ENCODE measurements at places on chromosomes 6 and 20. TPM values are rescaled to one million over a fixed set of nuclear protein-coding genes. Genes with fewer than 3 reads are reported as not detected.

DNA sequence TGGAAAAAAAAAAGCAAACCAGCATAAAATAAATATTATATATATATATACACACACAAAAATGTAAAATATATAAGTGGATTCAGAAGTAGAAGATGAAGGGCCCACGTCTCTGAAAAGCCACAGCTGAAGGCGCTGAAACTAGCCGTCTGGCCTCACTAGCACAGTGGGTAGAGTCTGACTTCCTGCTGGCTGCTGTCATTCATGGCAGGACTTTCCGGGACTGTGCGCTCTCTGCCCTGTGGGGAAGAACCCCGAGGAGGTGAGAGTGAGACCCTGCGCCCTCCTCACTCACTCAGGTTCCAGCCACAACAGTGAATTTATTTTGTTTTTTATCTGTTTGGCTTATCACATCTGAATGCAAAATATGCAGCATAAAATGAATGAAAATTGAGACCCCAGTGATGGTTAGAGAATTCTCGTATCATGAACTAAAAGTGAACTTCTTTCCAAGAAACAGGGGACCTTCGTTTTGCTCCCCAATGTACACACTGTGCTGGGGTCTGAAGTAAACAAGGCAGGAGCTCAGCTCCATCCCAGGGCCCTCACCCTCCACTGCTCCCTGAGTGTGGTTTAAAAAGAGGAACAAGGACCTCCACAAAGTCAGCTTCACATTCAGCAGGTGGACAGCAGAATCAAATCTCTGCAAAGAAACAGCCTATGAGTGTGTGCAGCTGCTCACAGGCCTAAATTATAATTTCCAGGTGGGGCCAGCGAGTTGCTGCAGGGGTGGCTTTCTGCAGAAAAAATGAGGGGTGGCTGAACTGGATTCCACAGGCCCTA lies 1.3 kb upstream of the RAMACL start:
- H3K27me3 ChIP-seq = no peaks in the 10 kb centered on the region
- peak overlapping the region; percentile 47 for H3K27ac ChIP-seq
- no peaks in the 10 kb centered on the region for H3K4me1 ChIP-seq
- peak; percentile 30 for DNase-seq
- H3K36me3 ChIP-seq = no peaks in the 10 kb centered on the region

- H3K4me3 ChIP-seq = no peak overlapping the region
- no peaks in the 10 kb centered on the region for H3K36me3 ChIP-seq
- DNase-seq = no peak
Measured at GRCh38 chr20:62370115-62370806, 3.1 kb upstream of the LAMA5 start.

- peaks cover 7% of the 10 kb centered on the region for H3K36me3 ChIP-seq
- H3K27me3 ChIP-seq = no peaks in the 10 kb centered on the region
- no peaks in the 10 kb centered on the region for H3K4me1 ChIP-seq
- H3K4me3 ChIP-seq = no peak overlapping the region
- no peak overlapping the region for H3K27ac ChIP-seq
Measured at GRCh38 chr6:148448369-148449012, 105.9 kb downstream of the SASH1 start.

DNA sequence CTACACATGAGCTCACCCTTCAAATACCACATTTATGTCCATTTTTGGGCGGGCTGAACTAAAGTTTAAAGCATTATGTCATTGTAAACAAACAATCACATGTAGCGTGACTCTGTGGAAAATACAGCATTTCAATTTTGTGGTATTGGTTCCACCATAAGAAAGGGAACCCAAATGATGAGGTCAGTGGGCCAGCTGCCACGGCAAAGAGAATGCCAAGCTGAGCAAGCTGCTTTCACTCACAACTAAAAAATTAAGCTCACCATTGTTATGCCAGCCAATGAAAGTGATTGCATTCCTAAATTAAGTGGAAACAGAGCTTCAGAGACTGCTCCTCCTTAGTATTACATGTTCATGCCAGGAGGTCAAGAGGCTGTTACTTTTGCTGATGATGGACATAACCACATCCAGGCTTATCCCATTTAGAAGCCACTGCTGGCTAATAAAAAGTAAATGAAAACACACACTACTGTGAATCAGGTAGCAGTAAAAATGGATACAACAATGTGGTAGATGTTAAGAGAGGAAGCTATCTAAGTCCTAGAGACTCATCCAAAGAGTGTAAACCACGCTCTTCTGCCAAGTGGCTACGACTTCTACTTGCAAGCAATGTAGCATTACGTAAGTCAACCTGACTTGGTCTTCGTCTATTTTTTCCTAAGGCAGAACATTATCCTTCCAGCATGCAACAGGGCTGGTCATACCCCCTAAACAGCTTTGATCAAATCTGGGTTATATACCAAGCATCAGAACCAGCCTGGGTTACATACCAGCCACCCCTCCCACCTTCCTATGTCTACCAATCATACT lies 164.8 kb downstream of the BACH2 start:
- H3K27me3 ChIP-seq = no peaks in the 10 kb centered on the region
- no peak overlapping the region for H3K27ac ChIP-seq
- DNase-seq = no peak
- H3K36me3 ChIP-seq = no peaks in the 10 kb centered on the region

DNA sequence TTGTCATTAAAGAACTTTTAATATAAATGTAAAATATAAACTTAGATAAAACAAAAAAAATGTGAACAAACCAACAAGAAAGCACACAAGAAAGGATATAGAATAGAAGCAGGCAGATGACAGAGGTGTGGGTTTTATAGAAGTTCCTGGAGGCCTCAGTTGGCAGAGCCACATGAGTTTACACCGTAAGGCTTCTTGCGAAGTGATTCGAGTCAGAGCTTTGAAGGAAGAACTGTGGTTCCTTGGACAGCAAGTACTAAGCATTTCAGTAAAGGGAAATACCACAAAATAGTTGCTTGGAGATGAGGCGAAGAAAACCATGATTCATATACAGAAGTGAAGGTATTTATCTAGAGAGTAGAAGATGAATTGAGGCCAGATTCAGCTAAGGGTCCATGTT lies 207.9 kb upstream of the EYA4 start:
- H3K27ac ChIP-seq = no peak overlapping the region
- no peak overlapping the region for H3K4me3 ChIP-seq
- H3K27me3 ChIP-seq = no peaks in the 10 kb centered on the region
- H3K4me1 ChIP-seq = no peaks in the 10 kb centered on the region
- DNase-seq = no peak

- H3K4me3 ChIP-seq = no peak overlapping the region
- no peak for DNase-seq
- no peaks in the 10 kb centered on the region for H3K27me3 ChIP-seq
- H3K36me3 ChIP-seq = peaks cover 7% of the 10 kb centered on the region
- no peak overlapping the region for H3K27ac ChIP-seq
Measured at GRCh38 chr20:45432294-45432693, 16.4 kb downstream of the PIGT start.

GRCh38 chr20:23363257-23363649 lies 1.3 kb downstream of the GZF1 start:
- H3K27ac ChIP-seq = no peak overlapping the region
- H3K4me3 ChIP-seq = peak overlapping the region; percentile 85
- peaks cover 37% of the 10 kb centered on the region for H3K36me3 ChIP-seq
- DNase-seq = no peak
- H3K27me3 ChIP-seq = no peaks in the 10 kb centered on the region

GRCh38 chr6:41894366-41895299 lies 542 bp downstream of the USP49 start:
- no peaks in the 10 kb centered on the region for H3K27me3 ChIP-seq
- no peaks in the 10 kb centered on the region for H3K36me3 ChIP-seq
- H3K4me1 ChIP-seq = no peaks in the 10 kb centered on the region
- DNase-seq = peak; percentile 75
- peak overlapping the region; percentile 87 for H3K4me3 ChIP-seq

- no peaks in the 10 kb centered on the region for H3K27me3 ChIP-seq
- H3K4me1 ChIP-seq = no peaks in the 10 kb centered on the region
- DNase-seq = no peak
- H3K36me3 ChIP-seq = no peaks in the 10 kb centered on the region
Measured at GRCh38 chr6:54285595-54285994, 22.6 kb upstream of the TINAG start.

GRCh38 chr6:63816982-63817436 lies 181.4 kb downstream of the PHF3 start:
- no peaks in the 10 kb centered on the region for H3K4me1 ChIP-seq
- peak; percentile 72 for DNase-seq
- peaks cover 4% of the 10 kb centered on the region for H3K27me3 ChIP-seq
- no peak overlapping the region for H3K27ac ChIP-seq

DNA sequence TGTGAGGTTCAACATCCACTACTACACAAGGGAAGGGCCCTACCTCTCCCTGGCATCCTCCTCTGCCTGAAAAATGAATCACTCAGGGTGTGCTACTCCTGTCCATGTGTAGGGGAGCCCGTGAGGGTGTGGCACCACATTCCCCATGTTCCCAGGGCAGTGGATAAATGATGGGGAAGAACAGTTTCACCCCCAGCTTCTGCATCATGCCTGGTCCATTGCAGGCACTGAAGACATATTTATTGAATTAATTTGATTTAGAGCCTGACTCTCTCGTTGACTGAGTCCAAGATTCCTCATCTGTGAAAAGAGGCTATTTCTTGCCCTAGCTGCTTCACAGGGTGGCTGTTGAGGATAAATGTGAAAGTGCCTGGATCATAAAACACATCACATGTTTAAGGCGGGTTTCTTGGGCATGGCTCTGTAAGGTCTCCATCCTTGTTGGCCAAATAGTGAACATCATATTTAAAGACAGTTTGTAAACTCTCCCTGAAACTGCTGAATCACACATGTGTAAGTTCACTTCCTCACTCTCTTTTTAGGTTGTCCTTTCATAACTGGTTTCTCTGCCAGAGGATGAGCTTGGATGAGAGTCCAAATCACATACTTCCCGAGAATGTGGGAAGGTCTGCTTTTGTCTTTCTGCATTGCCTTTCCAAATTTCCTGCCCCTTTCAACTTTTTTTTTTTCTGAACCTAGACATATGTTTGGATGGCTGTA lies 79.7 kb upstream of the FYN start:
- H3K27ac ChIP-seq = no peak overlapping the region
- H3K4me3 ChIP-seq = no peak overlapping the region
- H3K27me3 ChIP-seq = no peaks in the 10 kb centered on the region
- no peak for DNase-seq

Gene C20orf204
- total RNA-seq = 5.0 TPM

Gene CFAP206
- 0.11 TPM for total RNA-seq

Gene SLC22A3
- 4.6 TPM for total RNA-seq

Gene RBBP8NL
- not detected for total RNA-seq
